Large intestine (tissue), 12 donors: ENCODE measurements at places on chromosomes 5 and 9. TPM values are rescaled to one million over a fixed set of nuclear protein-coding genes. Genes with fewer than 3 reads are reported as not detected.
A peak's percentile ranks its signal among the peaks of the same experiment; 100 is the strongest.

- no peak for DNase-seq
Measured at GRCh38 chr5:25094219-25094618, 449.4 kb upstream of the CDH10 start.

Gene TXNDC8
- not detected for polyA plus RNA-seq

- DNase-seq: no peak
Measured at GRCh38 chr9:95126739-95127138, 190.8 kb downstream of the FANCC start.

DNA sequence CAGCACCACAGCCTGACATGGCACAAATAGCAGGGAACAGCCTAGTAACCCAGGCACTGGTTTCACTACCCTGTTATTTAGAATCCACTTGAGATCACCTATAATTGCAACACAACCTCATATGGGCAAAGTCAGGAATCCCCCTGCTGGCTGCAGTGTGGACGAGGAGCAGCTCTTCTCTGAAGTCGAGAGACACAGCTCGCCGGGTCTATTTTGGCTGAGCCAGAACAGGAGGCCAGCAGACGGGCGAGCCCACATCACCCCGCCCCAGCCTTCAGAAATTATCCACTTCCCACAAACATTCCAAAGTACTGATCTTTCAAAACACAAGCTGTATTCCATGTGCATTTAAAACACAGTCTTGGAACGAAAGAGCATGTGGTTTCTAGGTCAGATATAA lies 179.0 kb downstream of the ROR2 start:
- peak; percentile 44 for DNase-seq

GRCh38 chr9:74006935-74007334 lies 490.2 kb upstream of the RORB start:
- DNase-seq: no peak

- peak; percentile 32 for DNase-seq
Measured at GRCh38 chr5:121805911-121806310, 45.8 kb upstream of the FTMT start.

DNA sequence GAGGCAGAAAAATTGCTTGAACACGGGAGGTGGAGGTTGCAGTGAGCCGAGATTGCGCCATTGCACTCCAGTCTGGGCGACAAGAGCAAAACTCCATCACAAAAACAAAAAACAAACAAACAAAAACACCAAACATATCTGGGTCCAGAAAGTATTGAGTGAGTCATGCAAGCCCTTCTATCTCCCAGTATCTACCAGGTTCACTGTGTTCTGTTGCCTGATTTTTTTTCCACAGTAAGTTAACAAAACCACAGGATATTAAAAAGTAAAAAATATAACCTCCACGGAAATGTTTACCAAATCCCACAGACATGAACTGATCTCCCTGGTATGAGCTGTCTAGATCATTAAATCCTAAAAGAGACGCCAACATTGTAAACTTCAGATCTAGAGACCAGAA lies 94.4 kb downstream of the ANKH start:
- no peak for DNase-seq

DNA sequence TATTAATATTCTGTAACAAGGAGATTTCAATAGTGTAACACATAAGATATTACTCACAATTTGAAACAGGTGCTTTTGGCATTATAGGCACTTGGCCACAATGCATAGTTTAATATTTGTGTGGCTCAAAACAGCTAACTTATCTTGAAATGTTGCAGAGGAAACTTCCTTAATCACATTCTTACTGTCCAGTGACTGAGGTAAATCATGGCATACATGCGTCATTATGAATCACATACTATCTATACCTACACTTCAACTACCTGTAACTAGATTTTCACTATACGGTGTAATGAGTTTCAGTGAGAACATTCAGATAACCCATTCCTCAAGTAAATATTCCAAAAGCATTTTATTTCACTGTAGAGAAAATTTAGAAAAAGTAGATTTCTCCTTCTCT lies 218.8 kb downstream of the PDE4D start:
- DNase-seq: no peak

DNA sequence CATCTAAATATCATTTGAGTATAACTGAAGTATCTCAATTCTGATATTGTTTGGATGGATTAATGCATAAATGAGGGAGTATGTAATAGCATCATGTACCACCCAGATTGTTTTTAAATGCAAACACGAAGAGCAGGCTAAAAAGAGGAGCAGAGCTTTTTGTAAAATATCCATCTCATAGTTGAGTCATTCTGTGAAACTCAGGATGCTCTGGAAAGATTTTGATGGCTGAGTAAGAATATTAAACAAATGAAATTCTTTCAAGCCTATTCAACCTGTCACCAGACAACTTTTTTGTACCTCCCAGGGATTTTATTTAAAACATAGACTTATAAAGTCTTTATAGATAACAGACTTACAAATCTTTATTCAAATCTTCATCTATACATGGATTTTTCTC lies 625.9 kb downstream of the TLE4 start:
- no peak for DNase-seq

DNA sequence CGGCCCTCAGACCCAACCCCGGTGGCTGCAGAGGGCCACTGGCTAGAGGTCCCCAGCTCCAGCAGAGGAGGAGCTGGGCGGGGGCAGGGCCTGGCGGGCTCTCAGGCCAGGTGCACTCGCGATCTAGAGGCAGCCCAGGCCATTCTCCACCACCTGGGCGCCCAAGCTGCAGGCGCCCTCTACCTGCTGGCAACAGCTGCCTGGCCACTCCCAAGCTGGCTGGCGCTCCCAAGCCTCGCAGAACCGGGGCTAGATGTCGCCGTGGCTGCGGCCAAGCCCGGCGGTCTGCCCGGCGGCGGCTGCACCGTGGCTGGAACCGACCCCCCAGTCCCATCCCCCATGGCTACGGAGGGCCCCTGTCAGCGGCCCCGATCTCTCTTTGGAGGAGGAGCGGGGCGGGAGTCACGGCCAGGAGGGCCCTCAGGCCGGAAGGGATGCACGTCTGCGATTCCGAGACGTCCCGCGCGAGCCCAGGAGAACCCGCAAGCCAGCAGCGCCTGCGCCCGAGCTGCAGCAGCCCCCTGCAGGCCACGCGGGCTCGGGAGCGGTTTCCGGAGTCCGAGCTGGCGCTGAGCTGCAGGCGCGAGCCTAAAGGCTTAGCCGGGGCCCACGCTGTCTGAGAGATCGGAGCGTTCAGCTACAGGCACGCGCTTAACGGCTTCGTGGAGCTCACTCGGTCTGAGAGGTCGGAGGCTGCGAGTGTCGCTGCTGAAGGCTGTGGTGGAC lies 44.3 kb upstream of the BICD2 start:
- DNase-seq: peak; percentile 72

DNA sequence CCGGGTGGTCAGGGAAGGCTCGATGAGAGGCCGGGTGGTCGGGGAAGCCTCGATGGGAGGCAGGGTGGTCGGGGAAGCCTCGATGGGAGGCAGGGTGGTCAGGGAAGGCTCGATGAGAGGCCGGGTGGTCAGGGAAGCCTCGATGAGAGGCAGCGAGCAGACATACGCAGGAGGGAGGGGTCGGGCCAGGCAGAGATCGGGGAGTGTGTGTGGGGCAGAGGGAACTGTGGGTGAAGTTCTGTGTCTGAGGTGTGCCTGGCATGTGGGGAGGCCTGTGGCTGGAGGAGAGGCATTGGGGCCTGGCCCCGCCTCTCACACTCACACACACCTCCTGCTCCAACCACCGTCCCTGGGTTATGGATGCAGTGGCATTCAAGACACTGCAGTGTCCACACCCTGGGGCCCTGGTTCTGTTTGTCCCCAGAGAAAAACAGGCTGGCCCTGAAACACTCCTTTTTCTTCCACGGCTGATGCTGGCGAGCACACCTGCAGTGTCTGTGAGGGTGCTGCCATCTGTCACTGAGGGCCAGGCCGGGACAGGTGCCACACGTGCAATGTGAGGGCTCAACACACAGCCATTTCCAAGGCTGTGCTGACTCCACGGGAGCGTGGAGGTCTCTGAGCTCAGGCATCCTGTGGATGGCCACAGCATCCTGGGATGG lies 6.5 kb upstream of the PLEKHG4B start:
- DNase-seq: no peak

- DNase-seq: peak; percentile 43
Measured at GRCh38 chr9:19232823-19233194, 2.3 kb downstream of the DENND4C start.

- no peak for DNase-seq
Measured at GRCh38 chr5:154107010-154107409, 68.2 kb downstream of the MFAP3 start.

Gene CBY3
- polyA plus RNA-seq: 1.2 TPM

- no peak for DNase-seq
Measured at GRCh38 chr5:52017567-52017966, 634.3 kb downstream of the ISL1 start.

DNA sequence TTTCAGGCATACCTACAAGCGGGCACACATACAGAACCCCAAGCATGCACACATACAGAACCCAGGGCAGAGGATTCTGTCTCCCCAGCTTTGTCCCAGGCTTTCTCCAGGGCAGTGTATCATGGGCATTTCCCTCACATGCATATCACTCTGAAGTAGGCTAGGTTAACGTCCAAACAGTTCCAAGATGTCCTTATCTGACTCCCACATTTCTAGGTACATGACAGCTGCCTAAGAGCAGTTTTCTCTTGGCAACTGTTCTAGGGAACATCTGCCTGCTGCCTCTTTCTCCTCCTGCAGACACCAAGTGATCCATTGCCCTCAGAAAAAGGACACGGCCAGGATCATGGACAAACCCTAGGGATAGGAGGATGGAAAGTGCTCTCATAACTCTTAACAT lies 84.9 kb upstream of the NR3C1 start:
- no peak for DNase-seq

GRCh38 chr9:26457151-26457550 lies 435.5 kb downstream of the CAAP1 start:
- DNase-seq: no peak

- DNase-seq: no peak
Measured at GRCh38 chr5:82987188-82987587, 90.0 kb downstream of the TMEM167A start.

Gene OBP2B
- polyA plus RNA-seq: not detected

Gene SLC6A18
- polyA plus RNA-seq: 0.03 TPM

- DNase-seq: no peak
Measured at GRCh38 chr9:16449076-16449730, 421.3 kb downstream of the BNC2 start.

GRCh38 chr9:93236541-93237206 lies 52.7 kb downstream of the WNK2 start:
- DNase-seq: no peak

Gene AGXT2
- polyA plus RNA-seq: 33.8 TPM

GRCh38 chr5:95216136-95216955 lies 68.5 kb downstream of the MCTP1 start:
- no peak for DNase-seq

- no peak for DNase-seq
Measured at GRCh38 chr9:126507318-126508109, 106.2 kb upstream of the LMX1B start.

DNA sequence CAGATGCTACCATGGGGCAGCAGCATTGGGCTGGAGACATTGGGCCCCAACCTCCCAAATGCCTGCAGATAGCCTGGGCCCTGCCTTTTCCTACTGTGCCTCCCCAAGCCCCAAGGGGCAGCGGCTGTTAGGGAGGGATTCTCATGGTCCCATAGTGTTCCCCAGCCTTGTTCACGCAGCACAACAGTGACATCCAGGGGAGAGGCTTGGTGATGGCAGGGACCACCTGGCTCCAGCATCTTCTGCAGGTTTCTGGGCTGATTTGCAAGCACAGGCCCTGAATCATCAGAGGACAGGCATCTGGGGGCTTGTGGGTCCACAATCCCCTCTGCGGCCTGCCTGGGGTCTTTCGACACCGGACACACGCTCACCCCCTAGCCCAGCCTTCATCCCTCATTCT lies 354.6 kb downstream of the SLIT3 start:
- DNase-seq: no peak

Gene HTR1A
- polyA plus RNA-seq: not detected

Gene LCN10
- 7.8 TPM for polyA plus RNA-seq

DNA sequence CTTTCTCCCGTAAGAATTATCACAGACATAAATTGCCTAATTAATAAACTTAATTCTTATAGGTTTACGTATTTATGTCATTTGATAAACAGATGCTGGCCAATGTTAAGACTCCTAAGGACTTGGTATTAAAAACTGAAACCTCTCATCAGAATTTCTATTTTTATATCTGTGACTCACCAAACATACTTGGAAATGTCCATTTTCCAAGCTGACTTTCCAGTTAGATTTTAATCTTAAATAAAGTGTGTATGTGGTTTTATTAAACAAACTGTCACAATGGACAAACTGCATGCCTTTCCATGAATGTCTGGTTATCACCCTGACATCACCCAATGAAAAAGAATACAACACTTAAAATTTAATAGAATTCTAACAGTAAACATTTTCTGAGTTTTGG lies 12.6 kb upstream of the COL23A1 start:
- DNase-seq: no peak

DNA sequence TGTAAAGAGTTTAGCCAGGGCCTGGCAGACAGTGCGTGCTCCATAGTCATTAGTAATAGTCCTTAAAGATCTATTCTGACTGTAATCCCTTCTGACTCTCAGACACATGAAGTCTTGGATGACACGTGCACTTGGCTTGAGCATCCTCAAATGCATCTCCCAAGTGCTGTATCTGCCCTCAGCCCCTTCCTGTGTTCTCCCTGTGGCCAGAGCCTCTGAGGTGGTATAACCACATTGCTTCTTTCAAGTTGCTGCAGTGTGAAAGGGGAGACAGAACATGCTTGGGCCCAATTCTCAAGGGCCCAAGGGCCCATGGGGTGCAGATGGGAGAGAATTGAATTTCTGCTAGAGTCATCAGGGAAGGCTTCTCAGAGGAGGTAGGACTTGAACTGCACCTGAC lies 30.1 kb upstream of the HAND1 start:
- DNase-seq: no peak

- DNase-seq: no peak
Measured at GRCh38 chr9:2691212-2691611, 26.1 kb upstream of the KCNV2 start.

DNA sequence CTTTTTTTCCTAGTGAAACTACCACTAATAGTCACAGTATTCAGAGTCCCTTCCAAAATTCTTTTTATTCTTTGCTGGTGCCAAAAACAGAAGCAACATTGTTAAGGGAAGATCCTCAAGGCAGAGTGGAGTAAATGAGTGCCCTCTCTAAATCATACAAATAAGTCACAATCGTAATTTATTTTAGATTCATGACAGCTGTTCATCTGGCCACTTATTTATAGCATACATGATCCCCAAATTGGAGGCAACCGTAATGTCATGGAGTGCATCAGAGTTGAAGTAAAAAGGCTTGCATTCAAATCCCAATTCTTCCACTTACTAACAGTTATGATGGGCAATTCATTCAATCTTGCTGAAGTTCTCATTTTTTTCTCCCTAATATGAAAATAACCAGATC lies 33.4 kb downstream of the POLK start:
- no peak for DNase-seq

DNA sequence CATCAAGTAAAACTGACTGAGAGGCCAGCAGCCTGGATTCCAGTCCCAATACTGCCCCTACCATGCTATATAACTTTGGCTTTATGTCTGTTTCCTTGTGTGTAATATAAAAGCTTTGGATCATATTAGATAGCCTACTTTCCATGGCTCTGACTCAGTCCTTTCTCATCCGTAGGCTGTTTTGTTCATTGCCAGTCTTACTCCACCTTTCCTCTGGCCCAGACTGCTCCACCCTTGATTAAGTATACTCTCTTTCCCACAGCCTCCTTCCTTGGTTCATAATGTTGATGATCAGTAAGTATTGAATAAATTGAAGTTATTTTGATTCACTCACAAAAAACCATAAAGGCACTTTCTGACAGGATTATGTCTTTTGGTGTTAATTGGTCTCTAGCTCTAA lies 1.5 kb upstream of the MRPS30 start:
- DNase-seq: peak; percentile 4
